ENCODE measurements at places on chromosomes 4 and X.

GRCh38 chrX:71542825-71543224 lies 9.9 kb downstream of the OGT start:
- no peak for DNase-seq

- no peak for DNase-seq
Measured at GRCh38 chrX:73826996-73827395, 264.0 kb downstream of the CHIC1 start.

DNA sequence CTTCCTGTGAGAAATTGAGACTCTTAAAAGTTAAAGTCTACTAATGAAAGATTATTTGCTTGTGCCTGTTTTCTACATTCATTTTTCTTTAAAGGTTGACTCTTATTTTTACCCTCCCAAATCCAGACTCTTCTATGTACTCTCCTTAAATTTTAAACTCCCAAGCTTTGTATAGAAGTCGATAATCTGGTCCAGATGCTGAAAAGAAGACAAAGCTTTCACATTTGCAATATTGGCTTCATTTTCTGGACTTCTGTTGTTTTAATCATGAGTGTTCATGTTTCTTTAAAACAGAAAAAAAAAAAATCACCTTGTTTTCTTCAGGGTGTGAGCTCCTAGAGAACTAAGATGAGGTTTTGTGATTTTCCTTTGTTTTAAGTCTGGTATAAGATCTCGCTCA lies 53.2 kb upstream of the TBC1D14 start:
- DNase-seq, result no peak

DNA sequence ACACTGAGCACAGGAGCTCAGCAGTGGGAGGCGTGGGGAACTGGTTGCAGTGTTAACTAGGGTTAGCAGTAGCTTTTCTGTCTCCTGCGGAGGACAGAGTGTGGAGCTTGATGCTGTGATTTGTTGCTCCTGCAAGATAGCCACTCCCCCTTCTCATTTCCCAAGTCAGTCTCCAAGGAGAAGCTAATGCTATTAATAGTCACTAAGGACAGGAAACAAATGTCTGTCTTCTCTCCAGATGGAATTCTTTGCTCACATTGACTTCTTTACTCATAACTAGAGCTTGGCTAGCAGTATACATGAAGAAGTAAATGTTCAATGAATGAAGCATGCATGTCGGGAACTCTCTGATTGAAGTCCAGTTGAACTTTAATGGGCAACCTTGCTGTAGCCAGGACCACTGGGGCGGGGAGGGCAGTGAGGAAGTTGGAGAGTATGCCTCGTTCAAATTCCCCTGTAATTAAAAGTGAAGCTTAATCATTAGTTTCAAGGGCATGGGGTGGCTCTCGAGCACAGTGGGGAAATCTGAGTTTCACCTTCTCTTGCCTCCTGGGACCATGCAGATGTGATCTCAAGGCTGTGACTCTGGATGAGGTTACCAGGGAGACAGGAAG lies 156.6 kb upstream of the SCML1 start:
- no peak for DNase-seq

GRCh38 chr4:81449015-81449414 lies 22.7 kb downstream of the RASGEF1B start:
- DNase-seq, result no peak

GRCh38 chrX:10677490-10677889 lies 57.1 kb upstream of the MID1 start:
- no peak for DNase-seq

- no peak for DNase-seq
Measured at GRCh38 chrX:103530545-103530944, 11.3 kb upstream of the RAB40A start.

DNA sequence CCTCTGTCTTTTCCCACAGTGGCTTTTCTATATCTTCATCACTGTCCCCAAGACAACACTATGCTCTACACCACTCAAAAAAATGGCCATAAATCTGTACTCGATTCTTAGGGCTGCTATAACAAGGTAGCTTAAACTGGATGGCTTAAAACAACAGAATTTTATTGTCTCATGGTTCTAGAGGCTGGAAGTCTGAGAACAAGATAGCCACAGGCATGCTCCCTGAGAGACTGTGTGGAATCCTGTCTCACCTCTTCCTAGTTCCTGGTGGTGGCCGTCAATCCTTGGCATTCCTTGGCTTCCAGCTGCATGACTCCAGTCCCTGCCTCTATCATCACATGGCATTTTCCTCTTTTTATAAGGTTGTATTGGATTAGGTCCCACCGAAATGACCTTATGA lies 70.7 kb upstream of the DCLK2 start:
- DNase-seq, result no peak

DNA sequence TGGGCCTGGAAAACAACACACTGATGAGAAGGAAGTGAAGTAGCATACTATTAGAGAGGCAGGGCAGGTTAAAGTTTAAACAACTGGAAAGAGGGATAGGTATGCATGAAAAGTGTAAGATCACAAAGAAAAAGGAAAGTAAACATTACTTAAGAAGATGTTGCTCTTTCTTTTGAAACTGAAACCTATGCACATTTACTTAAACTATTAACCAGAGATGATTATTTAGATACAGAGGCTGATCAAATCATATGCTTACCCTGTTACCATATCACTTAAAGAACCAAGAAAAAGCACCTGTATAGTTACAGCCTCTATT lies 37.8 kb downstream of the NAP1L5 start:
- DNase-seq, result no peak

- DNase-seq, result no peak
Measured at GRCh38 chr4:41572956-41573355, 35.0 kb downstream of the LIMCH1 start.

DNA sequence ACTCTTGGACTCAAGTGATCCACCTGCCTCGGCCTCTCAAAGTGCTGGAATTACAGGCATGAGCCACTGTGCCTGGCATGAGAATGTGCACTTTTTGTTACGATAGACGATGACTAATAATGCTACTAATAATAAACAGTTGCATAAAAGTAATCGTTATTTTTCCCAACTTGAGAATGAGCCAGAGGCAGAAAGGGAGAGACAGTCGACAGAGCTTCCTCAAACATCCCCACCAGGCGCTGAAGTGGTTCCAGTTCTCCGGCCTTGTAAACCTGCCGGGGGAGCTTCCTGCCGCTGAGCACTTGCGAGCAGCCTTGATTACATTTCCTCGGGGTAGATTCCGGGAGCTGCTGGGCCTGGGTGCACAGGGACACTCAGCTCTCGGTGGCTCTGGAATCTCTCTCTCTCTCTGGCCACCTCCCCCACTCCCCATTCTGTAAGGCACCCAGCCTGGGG lies 8.9 kb upstream of the HTRA3 start:
- no peak for DNase-seq

DNA sequence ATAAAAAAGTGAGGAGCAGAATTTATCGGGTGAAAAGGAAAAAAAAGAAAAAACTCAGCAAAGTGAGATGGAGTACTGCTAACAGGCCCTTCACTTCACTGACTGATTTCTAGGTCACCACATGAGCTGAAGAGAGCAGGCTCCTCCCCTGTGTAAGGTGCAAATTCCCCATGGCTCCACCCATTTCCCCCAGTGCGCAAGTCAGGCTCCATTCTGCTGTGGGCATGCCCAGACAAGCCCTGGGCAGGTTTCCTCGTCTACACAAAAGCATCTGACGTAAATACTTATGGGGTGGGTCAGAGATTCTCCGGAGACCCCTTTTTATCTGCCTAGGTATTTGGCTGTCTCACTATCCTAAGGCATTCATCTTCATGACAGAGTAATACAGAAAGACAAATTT lies 157.9 kb downstream of the MAGEB5 start:
- DNase-seq, result no peak

DNA sequence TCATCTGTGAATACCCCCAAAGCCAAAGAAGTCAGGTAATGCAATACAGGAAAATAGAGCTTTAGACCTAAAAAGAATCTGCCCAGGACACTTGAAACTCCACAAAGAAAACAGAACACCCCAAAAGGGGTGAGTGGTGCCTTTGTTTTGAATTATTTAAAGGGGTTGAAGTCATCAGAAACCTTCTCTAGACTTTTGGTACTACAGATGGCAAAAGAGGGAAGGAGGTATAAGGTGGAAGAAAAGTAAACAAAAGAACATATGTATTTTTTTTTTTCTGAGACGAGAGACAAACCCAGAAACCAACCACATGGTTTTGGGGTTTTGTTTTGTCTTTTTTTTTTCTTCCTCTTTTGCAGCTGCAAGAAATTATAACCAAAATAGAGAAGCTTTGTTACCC lies 1477.8 kb downstream of the C4orf33 start:
- no peak for DNase-seq

- no peak for DNase-seq
Measured at GRCh38 chr4:93770201-93770600, 58.4 kb upstream of the ATOH1 start.

DNA sequence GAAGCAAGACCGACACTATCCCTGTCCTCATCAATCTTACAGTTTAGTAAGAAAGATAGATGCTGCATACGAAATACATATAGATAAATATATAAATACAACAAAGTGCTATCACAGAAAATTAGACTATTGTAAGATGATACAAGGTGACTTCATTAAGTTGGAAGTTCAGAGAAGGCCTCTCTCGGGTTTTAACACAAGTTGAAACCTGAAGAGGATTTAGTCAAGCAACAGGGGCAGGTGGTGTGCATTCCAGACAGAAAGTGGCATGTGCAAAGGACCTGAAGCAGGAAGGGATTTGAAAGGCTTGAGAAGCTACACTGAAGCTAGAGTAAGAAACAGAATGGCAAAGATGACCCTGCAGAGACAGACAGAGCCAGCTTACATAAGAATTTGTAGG lies 36.5 kb downstream of the USP46 start:
- DNase-seq, result no peak

DNA sequence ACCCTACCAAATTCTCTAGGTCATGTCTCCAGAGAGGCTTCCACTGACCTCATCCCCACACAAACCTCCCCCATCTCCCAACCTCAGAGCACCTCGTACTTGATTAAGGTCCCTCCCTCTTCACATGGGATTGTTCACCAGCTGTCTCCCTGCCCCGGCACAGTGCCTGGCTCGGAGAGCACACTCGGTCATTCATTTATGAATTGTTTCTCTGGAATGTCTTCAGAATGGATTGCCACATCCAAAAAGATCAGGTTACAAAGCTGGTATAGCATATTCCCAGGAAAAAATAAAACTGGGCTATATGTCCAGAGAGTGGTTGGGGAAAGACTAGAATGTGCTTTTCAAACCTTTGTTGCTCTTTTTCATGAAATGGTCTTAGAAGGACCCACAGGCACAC lies 21.6 kb downstream of the JAKMIP1 start:
- DNase-seq, result no peak

- DNase-seq, result no peak
Measured at GRCh38 chr4:930028-930551, 2.0 kb downstream of the GAK start.

DNA sequence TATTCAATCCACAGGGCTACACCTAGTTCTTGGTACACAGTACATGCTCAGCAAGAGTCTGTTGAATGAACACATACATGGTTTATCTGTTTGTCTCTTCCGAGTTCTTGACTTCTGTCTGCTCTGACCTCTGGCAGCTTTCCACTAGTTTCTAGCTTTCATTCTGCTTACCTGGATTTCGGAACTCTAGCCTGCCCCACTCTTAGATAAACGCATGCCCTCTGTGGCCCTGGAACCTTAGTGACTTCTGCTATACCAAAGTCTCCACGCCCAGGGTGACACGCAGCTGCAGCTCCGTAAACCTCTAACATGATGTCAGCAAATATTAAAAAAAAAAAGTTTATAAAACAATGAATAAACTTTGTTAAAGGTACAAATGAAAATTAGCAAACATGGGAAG lies 1.3 kb upstream of the SLC25A4 start:
- DNase-seq, result no peak

DNA sequence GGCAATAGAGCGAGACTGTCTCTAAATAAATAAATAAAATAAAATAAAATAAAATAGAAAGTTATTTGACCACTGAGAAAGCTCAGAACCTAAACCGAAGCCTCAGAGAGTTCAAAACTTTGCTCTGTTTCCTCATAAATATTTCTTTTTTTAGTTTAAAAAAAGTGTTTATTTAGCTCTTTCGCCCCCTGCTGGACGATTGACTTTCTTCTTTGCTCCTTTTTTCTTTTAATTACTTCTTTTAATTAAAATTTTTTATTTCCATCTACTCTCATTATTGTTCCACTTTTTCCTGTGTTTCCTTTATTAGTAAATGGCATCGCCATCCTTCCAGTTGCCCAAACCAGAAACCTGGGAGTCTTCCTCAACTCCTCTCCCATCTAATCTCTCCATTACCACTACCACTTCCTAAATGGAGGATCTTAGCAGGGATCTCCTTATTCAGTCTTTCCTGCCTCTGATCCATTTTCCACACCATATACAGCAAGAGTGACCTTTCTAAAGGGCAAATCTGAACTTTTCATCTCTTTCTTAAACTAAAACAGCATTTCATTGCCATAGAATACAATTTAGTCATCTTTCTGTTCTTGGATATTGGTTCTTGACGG lies 728 bp upstream of the IL13RA2 start:
- DNase-seq, result no peak

DNA sequence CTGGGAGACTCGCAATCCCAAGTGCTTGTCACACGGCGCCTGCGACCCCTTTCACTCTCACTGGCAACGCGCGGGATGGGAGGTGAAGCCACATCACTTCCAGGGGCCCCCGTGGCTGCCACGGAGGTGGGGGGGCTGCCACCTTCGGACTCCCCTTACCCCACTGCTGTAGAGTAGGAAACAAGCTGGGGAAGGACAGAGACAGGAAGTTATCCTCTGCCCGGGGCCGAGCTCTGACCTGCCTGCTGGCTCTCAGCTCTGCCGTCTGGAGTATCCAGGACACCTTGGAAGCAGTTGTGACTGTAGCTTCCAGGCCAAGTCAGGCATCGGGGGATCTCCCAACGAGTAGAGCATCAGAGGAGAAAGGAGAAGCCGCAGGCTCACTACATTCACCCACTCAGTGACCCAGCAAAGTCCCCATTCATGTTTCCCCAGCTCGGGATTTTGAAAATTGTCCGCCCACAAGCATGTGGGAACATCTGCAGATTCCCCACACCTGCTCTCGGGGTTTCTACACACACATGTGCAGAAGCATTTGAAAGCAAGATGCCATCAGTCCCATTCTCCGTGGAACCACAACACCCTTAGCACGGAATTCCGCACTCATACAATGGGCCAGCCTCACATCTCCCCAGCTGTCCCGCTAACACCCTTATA lies 10.8 kb downstream of the PDZD4 start:
- no peak for DNase-seq

DNA sequence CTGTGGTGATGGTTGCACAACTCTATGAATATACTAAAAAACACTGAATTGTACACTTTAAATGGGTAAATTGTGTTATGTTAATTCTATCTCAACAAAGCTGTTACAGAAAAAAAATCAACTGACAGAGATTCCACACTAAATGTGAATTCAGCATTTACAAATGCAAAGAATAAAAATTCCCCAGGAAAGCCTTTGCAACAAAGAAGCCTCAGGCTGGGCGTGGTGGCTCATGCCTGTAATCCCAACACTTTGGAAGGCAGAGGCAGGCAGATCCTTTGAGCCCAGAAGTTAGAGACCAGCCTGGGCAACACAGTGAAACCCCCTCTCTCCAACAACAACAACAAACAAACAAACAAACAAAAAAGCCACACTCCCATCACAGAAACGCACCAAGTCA lies 8.9 kb downstream of the BCLAF3 start:
- DNase-seq, result no peak

GRCh38 chrX:77561372-77561771 lies 114.2 kb downstream of the FGF16 start:
- no peak for DNase-seq

GRCh38 chrX:74458736-74459135 lies 37.4 kb downstream of the SLC16A2 start:
- no peak for DNase-seq
